ENCODE measurements at places on chromosomes 11 and 22.

GRCh38 chr11:2444821-2445745 is at the start of gene KCNQ1:
Gene KCNQ1, plus strand, starts transcription at chr11:2445008. Its CDS starts 91 bp downstream, at chr11:2445099.
- peak; percentile 45 for DNase-seq

GRCh38 chr22:40094485-40094884 is 83.2 kb upstream of the TNRC6B start:
- peak; percentile 20 for DNase-seq

GRCh38 chr11:104146421-104146820 is 17.5 kb downstream of the PDGFD start:
- DNase-seq = no peak

DNA sequence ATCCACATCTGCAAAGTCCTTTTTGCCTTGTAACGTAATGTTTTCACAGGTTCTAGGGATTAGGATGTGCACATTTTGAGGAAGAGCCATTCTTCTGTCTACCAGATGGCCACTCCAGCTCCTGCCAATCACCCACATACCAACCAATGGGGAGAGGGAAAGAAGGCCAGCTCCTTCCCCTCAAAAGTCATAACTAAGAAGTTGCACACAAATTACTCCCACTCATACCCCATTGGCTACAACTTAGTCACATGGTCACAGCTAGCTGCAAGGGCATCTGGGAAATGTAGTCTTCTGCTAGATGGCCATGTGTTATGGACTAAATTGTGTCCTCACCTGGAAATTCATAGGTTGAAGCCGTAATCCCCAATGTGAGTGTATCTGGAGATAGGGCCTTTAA is 15.4 kb upstream of the MYOD1 start:
- no peak for DNase-seq

GRCh38 chr11:121451178-121451985 is 732 bp upstream of the SORL1 start:
- DNase-seq = peak; percentile 41

DNA sequence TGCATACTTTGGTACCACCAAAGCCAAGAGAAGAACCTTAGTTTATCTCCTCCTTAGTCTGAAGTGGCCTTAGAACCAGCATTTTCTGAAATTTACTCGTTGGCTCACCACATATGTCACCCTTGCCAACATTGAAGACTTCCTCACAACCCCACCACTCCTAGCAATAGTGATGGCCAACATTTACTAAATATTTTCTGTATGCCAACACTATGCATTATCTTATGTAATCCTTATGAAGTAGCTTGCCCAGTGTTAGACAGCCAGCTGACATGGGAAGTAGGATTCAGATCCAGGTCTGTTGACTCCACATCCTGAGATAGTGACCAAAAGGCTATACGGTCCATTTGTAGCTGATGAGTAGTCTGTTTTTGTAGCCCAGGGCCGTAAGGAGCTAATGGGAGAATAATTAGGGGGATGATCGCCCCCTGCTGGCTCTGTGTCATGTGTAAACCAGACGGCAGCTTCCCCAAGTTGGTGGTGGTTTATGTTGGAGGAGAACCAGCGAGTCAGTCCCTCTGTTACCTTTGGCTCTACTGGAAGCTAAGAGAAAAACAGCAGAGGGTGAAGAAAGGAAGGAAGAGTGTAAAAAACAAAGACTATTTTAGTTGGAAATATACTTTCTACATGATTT is 120.5 kb upstream of the RASSF10 start:
- peak; percentile 38 for DNase-seq

DNA sequence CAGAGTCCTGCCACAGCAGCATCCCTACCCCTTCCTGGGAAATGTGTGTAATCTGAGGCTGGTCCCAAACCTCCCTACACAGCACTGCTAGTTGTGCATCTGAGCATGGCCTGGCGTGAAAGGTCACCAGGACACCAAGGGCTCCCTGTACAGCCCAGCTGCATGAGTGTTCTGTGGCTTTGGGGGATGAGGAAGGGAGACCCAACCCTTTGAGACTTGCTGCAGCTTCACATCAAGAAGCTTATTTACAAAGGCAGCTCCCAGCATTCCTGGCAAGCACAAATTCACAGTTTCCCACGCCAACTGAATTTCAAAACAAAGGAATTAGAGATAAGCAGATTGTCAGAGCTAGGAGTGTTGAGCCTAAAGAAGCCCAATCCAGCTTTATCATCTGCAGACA is 32.2 kb downstream of the CSNK2A3 start:
- DNase-seq = no peak

GRCh38 chr22:30225220-30225927 is 21.2 kb downstream of the LIF start:
- DNase-seq = no peak

DNA sequence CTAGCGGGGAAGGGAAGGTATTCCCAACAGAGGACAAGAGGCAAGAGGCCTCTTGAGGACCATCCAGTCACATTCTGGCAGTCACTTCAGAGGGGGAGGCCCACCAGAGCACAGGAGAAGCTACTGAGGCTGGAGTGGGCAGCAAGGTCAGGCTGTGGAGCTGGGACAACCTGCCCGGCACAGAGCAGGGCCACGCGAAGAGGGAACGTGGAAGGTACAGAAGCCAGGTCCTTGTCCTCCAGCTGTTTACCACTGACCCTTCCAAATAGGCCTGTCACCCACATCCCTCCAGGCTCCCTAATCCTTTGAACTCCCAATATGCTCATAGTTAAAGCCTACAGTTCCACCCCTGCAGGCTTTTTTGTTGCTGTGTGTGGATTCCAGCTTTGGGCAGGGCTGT is 76.9 kb downstream of the IGLL1 start:
- no peak for DNase-seq

GRCh38 chr22:37940698-37941376 is 12.6 kb downstream of the C22orf23 start:
- no peak for DNase-seq
